ENCODE measurements at places on chromosomes 16 and 17. TPM values are rescaled to one million over a fixed set of nuclear protein-coding genes. Genes with fewer than 3 reads are reported as not detected.

DNA sequence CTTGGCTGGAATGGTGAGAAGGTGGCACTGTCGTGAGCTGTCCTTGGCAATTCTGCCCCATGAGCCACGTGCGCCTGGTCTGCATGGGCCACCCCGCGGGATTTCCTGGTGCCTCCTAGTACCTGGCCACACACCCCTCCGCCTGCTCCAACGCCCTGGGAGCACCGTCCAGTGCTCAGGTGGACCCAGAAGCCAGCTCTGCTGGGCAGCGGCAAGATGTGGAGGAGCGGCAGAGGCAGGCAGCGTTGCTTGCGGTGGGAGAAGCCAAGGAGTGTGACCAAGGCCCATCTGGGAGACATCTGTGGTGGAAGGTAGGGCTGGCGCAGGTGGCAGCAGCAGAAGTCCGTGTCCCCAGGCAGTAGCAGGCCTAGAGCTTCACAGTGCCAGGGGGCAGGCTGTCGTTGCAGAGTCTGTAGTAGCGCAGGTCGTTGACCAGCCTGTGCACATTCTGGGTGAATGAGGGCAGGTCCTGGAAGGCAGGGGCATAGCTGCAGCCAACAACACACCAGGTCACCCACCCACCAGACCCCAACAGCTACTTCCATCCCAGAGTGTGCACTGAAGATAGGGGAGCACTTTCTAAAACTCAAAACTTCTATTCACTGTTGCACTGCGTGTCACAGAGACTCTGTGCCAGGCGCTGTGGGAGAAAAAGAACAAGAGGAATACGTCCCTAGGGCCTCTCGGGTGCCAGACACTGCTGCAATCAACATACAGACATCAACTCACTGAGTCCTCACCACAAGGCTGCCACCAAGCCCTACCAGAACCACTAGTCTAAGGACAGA lies 34.9 kb upstream of the GSG1L start:
- no peak for DNase-seq

GRCh38 chr17:43014020-43014648 lies 7.5 kb downstream of the IFI35 start:
- no peak for DNase-seq

C16orf96 gene
- not detected for total RNA-seq

DNA sequence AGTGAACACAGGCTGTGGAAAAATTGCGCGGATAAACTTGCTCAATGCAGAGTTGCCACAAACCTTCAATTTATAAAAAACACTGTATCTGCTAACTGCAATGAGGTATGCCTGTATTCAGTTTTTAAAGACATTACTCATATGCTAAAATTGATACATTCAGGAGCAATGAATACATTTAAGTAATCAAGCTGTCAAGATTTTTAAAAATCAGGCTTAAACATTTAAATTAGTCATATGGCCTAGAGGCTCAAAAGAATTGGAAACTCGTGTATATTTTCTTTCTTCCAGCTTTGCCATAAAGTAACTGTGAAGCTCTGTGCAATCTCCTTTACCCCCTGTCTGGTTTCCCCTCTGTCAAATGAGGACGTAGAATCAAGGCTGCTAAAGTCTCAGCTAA lies 4.1 kb downstream of the SYNRG start:
- DNase-seq, result no peak

DNA sequence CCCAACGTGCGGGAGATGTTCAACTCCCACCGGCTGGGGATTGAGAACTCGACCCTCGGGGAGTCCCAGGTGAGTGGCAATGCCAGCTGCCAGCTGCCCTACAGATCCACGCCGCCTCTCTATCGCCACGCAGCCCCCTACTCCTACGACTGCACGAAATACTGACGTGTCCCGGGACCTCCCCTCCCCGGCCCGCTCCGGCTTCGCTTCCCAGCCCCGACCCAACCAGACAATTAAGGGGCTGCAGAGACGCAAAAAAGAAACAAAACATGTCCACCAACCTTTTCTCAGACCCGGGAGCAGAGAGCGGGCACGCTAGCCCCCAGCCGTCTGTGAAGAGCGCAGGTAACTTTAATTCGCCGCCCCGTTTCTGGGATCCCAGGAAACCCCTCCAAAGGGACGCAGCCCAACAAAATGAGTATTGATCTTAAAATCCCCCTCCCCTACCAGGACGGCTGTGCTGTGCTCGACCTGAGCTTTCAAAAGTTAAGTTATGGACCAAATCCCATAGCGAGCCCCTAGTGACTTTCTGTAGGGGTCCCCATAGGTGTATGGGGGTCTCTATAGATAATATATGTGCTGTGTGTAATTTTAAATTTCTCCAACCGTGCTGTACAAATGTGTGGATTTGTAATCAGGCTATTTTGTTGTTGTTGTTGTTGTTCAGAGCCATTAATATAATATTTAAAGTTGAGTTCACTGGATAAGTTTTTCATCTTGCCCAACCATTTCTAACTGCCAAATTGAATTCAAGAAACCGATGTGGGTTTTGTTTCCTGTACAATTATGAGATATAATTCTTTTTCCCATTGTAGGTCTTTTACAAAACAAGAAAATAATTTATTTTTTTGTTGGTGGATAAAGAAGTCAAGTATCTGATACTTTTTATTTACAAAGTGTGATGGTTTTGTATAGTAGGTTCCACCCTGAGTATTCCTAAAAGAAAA lies 2.3 kb downstream of the FOXC2 start:
- DNase-seq, result no peak

DNA sequence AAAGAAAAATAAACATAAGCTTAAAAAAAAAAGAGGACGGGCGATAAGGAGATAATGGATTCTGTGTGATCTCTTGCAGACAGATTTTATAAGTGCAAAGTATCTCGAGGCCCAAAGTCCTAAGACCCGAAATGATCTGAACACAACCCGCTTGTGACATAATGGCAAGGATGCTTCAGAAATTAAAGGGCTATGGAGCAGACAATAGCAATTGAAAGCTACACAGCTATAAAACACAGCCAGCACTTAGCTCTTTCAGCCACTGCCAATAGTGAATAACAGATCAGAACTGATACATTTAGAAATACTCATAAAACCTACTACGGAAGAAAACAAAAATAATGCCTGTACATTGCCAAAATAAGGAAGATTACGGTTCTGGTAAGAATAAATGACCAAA lies 117.5 kb downstream of the ZFHX3 start:
- DNase-seq, result no peak

DNA sequence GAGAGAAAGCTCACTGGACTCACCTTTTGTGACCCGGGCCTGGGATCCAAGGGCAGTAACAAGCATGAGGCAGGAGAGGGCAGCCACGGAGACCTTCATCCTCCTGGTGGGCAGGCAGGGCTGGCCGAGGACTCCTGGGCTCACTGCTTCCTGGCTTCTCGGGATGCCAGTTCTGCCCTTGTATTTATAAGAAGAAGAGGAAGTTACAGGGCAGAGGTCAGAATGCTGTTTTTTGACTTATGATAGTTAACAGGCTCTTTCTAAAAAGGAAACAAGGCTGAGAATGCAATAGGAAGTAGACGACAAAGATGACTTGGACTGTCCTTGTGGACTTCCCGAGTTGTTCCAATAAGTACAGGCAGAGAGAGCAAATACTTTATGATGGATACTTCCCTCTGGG lies at the start of gene CCL23:
Gene CCL23 (minus strand): TSS at position 174 of the 400 bp plus-strand sequence. CDS start 75 bp downstream, at position 99.
- DNase-seq, result no peak

DNA sequence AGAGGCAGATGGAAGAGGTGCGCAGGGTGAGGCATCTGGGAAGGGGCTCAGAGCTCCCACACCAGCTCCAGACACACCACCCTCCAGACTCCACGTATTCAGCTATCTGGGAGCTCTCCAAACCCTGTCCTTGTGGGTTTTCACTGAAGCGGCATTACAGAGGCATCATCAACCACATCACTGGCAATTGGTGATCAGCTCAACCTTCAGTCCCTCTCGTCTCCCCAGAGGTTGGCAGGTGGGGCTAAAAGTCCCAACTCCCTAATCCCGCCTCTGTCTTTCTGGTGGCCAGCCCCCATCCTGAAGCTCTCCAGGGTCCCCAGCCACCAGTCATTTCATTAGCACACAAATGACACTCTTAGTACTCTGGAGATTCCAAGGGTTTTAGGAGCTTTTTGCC lies 123.9 kb downstream of the KCNJ12 start:
- DNase-seq, result no peak

- no peak for DNase-seq
Measured at GRCh38 chr16:64872101-64872500, 249.8 kb downstream of the CDH11 start.

DNA sequence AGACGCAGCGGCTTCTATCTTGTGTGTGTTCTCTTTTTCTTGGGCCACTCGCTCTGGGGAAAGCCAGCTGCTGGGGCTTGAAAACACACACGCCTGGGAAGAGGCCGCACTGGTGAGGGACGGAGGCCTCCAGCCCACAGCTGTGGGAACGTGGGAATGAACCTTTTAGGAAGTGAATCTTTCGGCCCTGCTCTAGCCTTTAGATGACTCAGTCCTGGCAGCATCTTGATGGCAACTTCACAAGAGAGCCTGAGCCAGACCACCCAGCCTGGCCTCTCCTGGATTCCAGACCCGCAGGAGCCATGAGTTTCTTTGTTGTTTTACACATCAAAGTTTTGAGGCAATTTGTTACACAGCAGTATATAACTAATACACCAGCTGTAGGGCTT lies 2.2 kb upstream of the PDPK1 start:
- no peak for DNase-seq

SBK1 gene
- 4.9 TPM for total RNA-seq

PRSS27 gene
- 2.0 TPM for total RNA-seq

GRCh38 chr16:5791011-5791657 lies 693.5 kb upstream of the EEF2KMT start:
- peak; percentile 40 for DNase-seq

DNA sequence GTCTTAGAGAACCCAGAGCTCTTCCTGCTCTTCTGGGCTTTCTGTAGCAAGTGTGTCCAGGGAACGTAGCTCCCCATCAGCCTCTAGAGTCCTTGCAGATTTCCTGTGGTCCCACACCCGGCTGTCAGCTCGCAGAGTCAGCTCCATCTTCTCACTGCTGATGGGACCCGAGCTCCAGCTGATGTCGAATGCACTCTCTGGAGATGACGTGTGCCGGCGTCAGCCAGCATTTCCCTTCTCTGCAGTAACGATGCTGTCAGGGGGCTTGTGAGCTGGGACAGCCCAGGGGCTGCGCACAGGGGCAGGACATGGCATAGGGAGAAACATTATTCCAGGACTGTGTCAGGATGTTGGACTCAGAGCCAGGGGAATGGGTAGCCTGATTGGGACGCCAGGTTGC lies 87.8 kb downstream of the SNX29 start:
- DNase-seq, result no peak

GRCh38 chr16:12099451-12100123 lies 123.1 kb downstream of the SNX29 start:
- no peak for DNase-seq
